Activated CD4-positive, alpha-beta T cell treated with anti-CD3 and anti-CD28 coated beads for 4 hours (primary cell): ENCODE measurements at places on chromosomes 3 and 15.

GRCh38 chr15:85005746-85006145 is 24.1 kb downstream of the PDE8A start:
- no peak for DNase-seq

- DNase-seq, result no peak
These were observed 489.4 kb upstream of the IL12A start for GRCh38 chr3:159499031-159499793.

DNA sequence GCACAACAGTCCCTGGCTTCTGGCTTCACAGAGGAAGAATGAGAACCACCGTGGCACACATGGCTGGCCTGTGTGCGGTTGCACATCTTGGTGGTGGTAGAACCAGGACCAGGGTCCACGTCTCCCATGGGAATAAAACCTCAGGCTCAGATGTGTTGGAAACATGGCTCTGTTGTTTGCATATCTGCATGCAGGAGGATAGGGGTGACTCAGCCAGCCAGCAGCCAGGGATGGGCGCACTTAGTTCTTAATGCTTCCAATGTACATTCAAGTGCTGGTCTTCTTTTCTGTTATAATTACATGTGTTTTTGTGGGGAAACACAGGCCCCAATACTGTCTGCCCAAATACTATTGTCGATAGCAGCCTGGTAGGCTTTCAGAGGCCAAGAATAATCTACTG is 35.8 kb upstream of the BCL2L10 start:
- no peak for DNase-seq

- no peak for DNase-seq
These were observed 6.2 kb downstream of the CEMIP start for GRCh38 chr15:80785335-80785734.

DNA sequence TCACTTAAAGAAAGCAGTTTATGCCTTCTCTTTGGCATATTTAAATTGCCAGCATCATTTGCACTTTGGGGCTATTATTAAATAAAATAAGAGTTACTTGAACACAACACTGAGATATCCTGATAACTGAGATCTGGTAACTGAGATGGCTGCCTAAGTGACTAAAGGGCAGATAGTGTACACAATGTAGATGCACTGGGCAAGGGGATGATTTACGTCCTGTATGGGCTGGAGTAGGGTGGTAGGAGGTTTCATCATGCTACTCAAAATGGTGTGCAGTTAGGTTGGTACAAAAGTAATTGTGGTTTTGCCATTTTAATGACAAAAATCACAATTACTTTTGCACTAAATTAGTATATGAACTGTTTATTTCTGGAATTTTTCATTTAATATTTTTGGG is 196.1 kb downstream of the UBE2E2 start:
- no peak for DNase-seq

- DNase-seq, result no peak
These were observed 177.3 kb downstream of the OTOL1 start for GRCh38 chr3:161673866-161674265.

DNA sequence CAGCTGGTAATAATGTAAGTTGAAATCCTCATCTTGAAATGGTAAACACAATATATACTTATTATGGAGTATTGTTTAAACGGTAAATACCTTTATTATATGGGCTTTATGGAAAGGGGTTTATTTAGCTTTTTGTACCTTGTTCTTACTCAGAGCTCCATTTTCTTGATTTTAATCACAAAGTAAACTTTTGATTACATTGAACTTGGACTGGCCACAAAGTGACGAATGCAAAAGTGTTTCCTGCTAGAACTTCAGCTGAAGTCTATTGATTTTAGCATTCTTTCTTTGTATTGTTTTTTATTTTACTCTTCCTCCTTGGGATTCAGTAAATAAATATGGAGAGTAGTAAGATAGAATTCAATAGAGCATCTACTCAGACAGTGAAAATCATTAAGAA is 19.8 kb upstream of the AADAC start:
- DNase-seq, result no peak

GRCh38 chr3:109081746-109082510 is 36.0 kb downstream of the MORC1 start:
- DNase-seq, result peak; percentile 1
